ENCODE measurements at places on chromosomes 7 and 10. TPM values are rescaled to one million over a fixed set of nuclear protein-coding genes. Genes with fewer than 3 reads are reported as not detected.

TYW1B gene
- 3.5 TPM for total RNA-seq

HTR5A gene
- total RNA-seq, result 18.3 TPM

OR13A1 gene
- not detected for total RNA-seq

GATA3 gene
- not detected for total RNA-seq

PNLIPRP3 gene
- not detected for total RNA-seq

ATP6V0A4 gene
- 1.5 TPM for total RNA-seq

NEUROD6 gene
- 12.1 TPM for total RNA-seq

TWIST1 gene
- 2.2 TPM for total RNA-seq

KRIT1 gene
- 62.1 TPM for total RNA-seq
